Central memory CD8-positive, alpha-beta T cell (primary cell): ENCODE measurements at places on chromosomes 7 and 10.

- DNase-seq: no peak
- H3K27me3 ChIP-seq: peaks cover 57% of the 10 kb centered on the region
- peaks cover 7% of the 10 kb centered on the region for H3K4me1 ChIP-seq
- no peaks in the 10 kb centered on the region for H3K36me3 ChIP-seq
Observed at GRCh38 chr10:48520594-48520993, 84.3 kb downstream of the ARHGAP22 start.

- no peaks in the 10 kb centered on the region for H3K36me3 ChIP-seq
- H3K4me1 ChIP-seq: no peaks in the 10 kb centered on the region
- H3K4me3 ChIP-seq: no peak overlapping the region
Observed at GRCh38 chr7:42831718-42832522, 80.0 kb downstream of the C7orf25 start.

DNA sequence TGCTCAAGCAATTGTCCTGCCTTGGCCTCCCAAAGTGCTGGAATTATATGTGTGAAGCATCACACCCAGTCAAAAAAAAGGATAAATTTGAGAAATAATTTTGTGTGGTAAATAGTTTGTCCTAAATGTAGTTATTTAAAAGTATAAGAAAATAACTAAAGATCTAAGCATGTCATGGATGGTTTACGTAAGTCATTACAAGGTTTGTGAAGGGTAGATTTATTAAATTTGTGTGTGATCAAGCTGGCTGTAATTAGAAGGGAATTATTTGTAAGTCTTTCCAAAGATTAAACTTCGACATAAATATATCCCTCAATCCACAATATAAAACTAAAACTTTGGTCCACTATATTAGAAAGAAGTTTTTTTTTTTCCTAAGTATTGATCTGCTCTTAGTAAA lies 28.6 kb downstream of the ORC5 start:
- no peaks in the 10 kb centered on the region for H3K27me3 ChIP-seq
- no peaks in the 10 kb centered on the region for H3K4me1 ChIP-seq

DNA sequence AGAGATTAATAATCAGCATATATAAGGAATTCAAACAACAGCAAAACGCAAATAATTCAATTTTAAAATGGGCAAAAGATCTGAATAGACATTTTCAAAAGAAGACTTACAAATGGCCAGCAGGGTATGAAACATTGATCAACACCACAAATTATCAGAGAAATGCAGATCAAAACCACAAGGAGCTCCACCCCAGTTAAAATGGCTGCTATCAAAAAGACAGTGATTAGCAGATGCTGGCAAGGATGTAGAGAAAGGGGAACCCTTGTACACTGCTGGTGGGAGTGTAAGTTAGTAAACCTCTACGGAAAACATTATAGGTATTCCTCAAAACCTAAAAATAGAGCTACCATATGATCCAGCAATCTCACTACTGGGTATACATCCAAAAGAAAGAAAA lies 128.0 kb upstream of the CACUL1 start:
- no peak overlapping the region for H3K27ac ChIP-seq
- H3K4me1 ChIP-seq: no peaks in the 10 kb centered on the region
- no peaks in the 10 kb centered on the region for H3K36me3 ChIP-seq

DNA sequence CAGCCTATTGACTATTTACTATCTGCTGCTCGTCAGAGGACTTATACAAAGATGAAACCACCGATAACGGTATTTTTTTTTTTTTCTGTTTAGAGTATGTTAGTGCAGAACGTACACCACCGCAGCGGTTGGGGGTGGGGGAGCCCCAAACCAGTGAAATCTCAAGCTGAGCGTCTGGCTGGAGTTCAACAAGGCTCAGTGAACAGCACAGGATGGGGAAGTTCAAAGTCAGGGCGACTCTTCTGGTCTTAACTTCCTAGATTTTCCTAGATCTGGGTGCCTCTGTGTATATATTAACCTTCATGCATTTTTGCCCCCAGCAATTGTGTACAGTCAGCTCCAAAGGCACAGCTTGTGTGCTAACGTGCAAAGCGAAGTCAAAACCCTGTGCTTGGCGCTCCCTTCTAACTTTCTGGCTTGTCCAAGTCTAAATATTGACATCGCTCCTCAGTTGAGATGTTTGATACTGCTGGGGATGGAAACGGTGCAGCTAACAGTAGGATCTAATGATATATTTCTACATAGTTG lies 1.1 kb downstream of the RHOBTB1 start:
- H3K27me3 ChIP-seq: peaks cover 88% of the 10 kb centered on the region
- H3K4me1 ChIP-seq: peaks cover 16% of the 10 kb centered on the region
- H3K4me3 ChIP-seq: peak overlapping the region; percentile 49
- H3K27ac ChIP-seq: no peak overlapping the region
- H3K36me3 ChIP-seq: peaks cover 2% of the 10 kb centered on the region

- no peak for DNase-seq
- no peaks in the 10 kb centered on the region for H3K4me1 ChIP-seq
- H3K27me3 ChIP-seq: peaks cover 88% of the 10 kb centered on the region
- no peak overlapping the region for H3K4me3 ChIP-seq
- H3K27ac ChIP-seq: no peak overlapping the region
Observed at GRCh38 chr7:155360495-155361345, 63.0 kb downstream of the INSIG1 start.

- no peaks in the 10 kb centered on the region for H3K4me1 ChIP-seq
- H3K27me3 ChIP-seq: no peaks in the 10 kb centered on the region
- no peaks in the 10 kb centered on the region for H3K36me3 ChIP-seq
- no peak overlapping the region for H3K4me3 ChIP-seq
Observed at GRCh38 chr10:34364253-34365037, 450.7 kb downstream of the PARD3 start.

DNA sequence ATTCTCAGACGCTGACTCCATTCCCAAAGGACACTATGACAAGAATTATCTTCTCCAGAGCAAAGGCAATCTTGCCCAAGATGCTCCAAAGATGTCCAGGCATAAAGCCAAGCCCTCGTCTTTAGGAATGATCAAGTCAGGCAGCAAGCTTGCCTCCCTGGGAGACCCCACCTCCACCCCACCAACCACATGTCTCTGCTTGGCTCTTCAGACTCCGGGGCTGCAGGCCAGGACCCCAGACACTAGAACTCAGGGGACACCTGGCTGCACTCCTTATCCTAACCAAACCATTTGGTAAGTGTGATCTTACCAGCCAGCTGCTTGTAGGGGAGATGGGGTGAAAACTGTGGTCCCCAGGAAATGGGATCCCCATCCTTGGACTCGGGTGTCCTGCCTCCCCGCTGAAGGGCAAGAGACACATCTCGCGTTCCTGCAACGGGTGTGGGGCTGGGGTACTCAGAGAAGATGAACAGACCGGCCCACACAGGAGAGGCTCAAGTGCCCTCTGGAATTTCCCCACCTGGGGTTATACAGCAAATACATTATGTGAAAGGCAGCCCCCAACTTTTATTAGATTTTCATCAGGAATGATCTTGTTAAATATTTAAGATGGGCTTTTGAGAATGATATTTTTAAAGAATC lies 55.7 kb downstream of the INSIG1 start:
- no peaks in the 10 kb centered on the region for H3K36me3 ChIP-seq
- peaks cover 33% of the 10 kb centered on the region for H3K27me3 ChIP-seq
- H3K4me3 ChIP-seq: no peak overlapping the region
- H3K27ac ChIP-seq: no peak overlapping the region
- no peaks in the 10 kb centered on the region for H3K4me1 ChIP-seq

- H3K36me3 ChIP-seq: no peaks in the 10 kb centered on the region
- no peak overlapping the region for H3K4me3 ChIP-seq
- no peak overlapping the region for H3K27ac ChIP-seq
Observed at GRCh38 chr10:75547391-75548298, 116.2 kb downstream of the LRMDA start.

DNA sequence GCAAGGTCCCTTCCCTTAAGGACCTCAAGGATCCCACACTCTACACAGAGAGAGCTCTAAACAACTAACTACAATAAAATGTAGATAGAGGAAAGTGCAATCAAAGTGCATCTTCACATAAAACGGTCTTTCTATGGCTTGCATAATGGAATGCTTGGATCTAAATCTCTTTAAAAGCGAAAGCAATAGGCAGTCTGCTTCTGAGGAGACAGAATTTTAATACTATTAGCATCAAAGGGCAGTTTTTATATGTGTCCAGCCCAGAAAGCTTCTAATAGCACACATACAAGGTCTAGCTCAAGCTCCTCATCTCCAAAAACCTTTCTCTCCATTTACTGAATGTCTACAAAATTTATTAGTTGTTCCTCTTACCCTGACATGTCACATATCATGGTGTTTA lies 101.5 kb upstream of the C1GALT1 start:
- peaks cover 13% of the 10 kb centered on the region for H3K27me3 ChIP-seq
- H3K27ac ChIP-seq: no peak overlapping the region
- no peak overlapping the region for H3K4me3 ChIP-seq
- H3K36me3 ChIP-seq: no peaks in the 10 kb centered on the region
- H3K4me1 ChIP-seq: no peaks in the 10 kb centered on the region
- no peak for DNase-seq

- H3K27ac ChIP-seq: no peak overlapping the region
- H3K27me3 ChIP-seq: peaks cover 47% of the 10 kb centered on the region
- H3K36me3 ChIP-seq: no peaks in the 10 kb centered on the region
- no peaks in the 10 kb centered on the region for H3K4me1 ChIP-seq
- no peak for DNase-seq
- H3K4me3 ChIP-seq: no peak overlapping the region
Observed at GRCh38 chr10:49383853-49384252, 12.0 kb downstream of the DRGX start.

- H3K36me3 ChIP-seq: no peaks in the 10 kb centered on the region
- H3K4me1 ChIP-seq: no peaks in the 10 kb centered on the region
- no peak for DNase-seq
Observed at GRCh38 chr10:7464691-7465090, 53.9 kb upstream of the SFMBT2 start.

GRCh38 chr7:156419782-156420181 lies 220.8 kb upstream of the RNF32 start:
- H3K4me1 ChIP-seq: no peaks in the 10 kb centered on the region
- H3K4me3 ChIP-seq: no peak overlapping the region
- H3K36me3 ChIP-seq: no peaks in the 10 kb centered on the region
- DNase-seq: no peak
- H3K27ac ChIP-seq: no peak overlapping the region

DNA sequence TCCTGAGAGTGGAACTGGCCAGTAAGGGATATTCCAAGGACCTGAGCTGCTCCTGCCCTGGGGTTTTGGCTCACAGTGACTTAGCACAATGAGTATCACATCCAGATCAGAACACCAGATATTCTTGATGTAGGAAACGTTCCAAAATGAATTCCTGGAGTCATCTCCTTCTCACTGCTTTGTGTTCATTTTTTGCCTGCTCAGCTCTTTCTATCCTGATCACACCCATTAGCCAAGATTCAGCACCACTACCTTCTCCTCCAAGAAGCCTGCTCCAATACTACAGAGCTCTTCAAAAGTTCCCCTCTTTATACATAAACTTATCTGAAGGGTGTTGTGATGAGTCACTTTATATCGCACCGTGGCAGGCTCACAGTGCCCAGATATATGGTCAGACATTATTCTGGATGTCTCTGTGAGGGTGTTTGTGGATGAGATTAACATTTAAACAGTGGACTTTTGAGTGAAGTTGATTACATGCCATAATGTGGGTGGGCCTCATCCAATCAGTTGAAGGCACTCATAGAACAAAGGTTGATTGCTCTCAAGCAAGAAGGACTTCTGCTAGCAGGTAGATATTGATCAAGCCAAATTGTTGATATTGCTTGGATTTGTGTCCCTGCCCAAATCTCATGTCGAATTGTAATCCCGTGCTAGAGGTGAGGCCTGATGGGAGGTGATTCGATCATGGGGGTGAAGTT lies 1155.2 kb upstream of the AUTS2 start:
- no peak for DNase-seq
- no peaks in the 10 kb centered on the region for H3K27me3 ChIP-seq
- no peaks in the 10 kb centered on the region for H3K4me1 ChIP-seq
- no peak overlapping the region for H3K27ac ChIP-seq

DNA sequence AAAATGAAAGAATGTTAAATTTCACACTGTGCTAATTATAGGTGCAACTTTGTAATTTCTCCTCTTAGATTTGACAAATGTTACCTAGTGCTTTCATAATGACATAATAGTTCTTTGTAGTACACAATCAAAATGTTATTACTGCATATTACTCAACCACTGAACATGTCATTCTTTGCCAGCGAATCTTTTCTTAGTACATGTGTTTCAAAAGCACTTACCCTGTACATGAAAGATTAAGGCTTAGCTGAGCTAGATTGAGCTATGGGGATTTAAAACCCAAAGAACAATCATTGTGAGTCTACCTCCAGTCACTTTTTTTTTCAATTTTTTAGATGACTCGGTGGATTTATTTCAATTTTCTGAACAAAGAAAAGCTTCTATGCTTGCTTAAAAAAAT lies 123.5 kb upstream of the FERD3L start:
- no peak overlapping the region for H3K4me3 ChIP-seq
- H3K36me3 ChIP-seq: no peaks in the 10 kb centered on the region
- no peak for DNase-seq
- H3K4me1 ChIP-seq: no peaks in the 10 kb centered on the region
- no peaks in the 10 kb centered on the region for H3K27me3 ChIP-seq

GRCh38 chr10:121648493-121648892 lies 50.2 kb upstream of the FGFR2 start:
- no peak overlapping the region for H3K4me3 ChIP-seq
- no peak overlapping the region for H3K27ac ChIP-seq
- H3K36me3 ChIP-seq: no peaks in the 10 kb centered on the region
- DNase-seq: no peak

- H3K27me3 ChIP-seq: no peaks in the 10 kb centered on the region
- peaks cover 13% of the 10 kb centered on the region for H3K36me3 ChIP-seq
- H3K4me1 ChIP-seq: peaks cover 51% of the 10 kb centered on the region
- DNase-seq: no peak
Observed at GRCh38 chr10:16440396-16441133, 3.8 kb downstream of the PTER start.

DNA sequence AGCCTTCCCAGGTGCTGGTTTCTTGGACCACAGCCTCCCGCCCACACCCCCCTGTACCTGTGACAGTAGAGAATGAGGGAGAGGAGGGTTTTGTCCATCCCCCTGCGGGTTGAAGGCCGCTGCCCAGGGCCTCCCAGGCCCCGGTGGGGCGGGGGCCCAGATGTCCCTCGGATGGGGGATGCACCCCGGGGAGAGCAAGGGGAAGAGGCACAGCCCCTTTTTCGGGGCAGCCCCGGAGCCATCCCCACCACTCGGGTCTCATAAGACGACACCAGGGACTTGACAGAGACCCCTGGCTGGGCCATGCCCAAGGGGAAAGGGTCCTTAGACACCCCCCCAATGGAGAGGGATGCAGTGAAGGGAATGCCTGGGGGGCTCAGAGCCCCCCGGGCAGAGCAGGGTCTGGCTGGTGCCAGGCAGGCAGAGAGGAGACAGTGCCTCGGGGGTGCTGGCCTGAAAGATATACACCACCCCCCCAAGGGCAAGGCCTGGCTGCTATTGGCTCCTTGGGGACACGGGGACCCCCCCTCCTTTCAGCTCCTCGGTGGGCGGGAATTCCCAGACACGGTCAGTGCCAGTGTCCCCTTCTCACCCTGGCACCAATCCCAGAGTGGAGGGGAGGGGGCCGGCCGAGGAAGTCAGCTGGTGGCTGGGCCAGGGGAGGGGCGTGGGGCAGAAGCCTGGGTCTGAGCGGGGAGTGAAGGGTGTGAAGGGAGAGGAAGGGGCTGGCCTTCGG lies 3.7 kb upstream of the SPACDR start:
- H3K36me3 ChIP-seq: peaks cover 28% of the 10 kb centered on the region
- H3K27ac ChIP-seq: peak overlapping the region; percentile 46
- no peak overlapping the region for H3K4me3 ChIP-seq

- no peak overlapping the region for H3K4me3 ChIP-seq
- H3K27me3 ChIP-seq: no peaks in the 10 kb centered on the region
- H3K36me3 ChIP-seq: no peaks in the 10 kb centered on the region
- no peaks in the 10 kb centered on the region for H3K4me1 ChIP-seq
Observed at GRCh38 chr7:120742372-120742771, 115.6 kb downstream of the TSPAN12 start.

GRCh38 chr7:122166740-122167139 lies 22.7 kb upstream of the AASS start:
- H3K36me3 ChIP-seq: no peaks in the 10 kb centered on the region
- no peaks in the 10 kb centered on the region for H3K4me1 ChIP-seq
- no peak for DNase-seq
- no peak overlapping the region for H3K27ac ChIP-seq
- no peak overlapping the region for H3K4me3 ChIP-seq
- no peaks in the 10 kb centered on the region for H3K27me3 ChIP-seq
